ENCODE measurements at places on chromosomes 2 and 18.

DNA sequence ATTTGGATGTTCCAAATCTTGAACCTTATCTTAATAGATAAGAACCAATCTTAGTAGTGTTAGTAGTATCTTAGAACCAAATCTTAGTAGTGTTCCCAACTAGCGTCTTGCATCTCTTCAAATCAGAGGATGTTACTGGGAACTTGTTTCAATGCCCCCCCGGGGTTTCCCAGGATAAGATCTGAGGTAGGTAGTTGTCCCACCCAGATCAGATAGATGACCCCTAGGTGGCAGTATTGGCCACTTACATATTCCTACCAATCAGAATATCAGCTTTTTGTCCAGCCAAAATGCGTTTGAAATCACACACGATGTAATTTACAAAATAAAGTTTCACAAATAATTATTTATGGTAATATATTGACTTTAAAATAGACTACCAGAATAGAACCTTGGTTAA is 314.8 kb downstream of the MBD2 start:
- DNase-seq, result peak; percentile 49

DNA sequence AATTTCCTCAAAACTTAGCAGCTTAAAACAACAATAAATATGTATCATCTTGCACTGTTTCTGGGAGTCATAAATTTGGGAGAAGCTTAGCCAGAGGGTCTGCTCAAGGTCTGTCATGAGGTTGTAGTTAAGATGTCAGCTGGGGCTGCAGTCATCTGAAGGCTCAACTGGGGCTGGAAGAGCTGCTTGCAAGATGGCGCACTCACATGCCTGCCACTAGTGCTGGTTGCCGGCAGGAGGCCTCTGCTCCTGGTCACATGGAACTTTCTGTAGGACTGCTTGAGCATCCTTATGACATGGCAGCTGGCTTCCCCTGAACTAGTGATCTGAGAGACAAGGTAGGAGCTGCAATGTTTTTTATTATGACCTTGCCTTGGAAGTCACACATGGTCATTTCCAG is 215.5 kb upstream of the HAAO start:
- DNase-seq, result no peak

DNA sequence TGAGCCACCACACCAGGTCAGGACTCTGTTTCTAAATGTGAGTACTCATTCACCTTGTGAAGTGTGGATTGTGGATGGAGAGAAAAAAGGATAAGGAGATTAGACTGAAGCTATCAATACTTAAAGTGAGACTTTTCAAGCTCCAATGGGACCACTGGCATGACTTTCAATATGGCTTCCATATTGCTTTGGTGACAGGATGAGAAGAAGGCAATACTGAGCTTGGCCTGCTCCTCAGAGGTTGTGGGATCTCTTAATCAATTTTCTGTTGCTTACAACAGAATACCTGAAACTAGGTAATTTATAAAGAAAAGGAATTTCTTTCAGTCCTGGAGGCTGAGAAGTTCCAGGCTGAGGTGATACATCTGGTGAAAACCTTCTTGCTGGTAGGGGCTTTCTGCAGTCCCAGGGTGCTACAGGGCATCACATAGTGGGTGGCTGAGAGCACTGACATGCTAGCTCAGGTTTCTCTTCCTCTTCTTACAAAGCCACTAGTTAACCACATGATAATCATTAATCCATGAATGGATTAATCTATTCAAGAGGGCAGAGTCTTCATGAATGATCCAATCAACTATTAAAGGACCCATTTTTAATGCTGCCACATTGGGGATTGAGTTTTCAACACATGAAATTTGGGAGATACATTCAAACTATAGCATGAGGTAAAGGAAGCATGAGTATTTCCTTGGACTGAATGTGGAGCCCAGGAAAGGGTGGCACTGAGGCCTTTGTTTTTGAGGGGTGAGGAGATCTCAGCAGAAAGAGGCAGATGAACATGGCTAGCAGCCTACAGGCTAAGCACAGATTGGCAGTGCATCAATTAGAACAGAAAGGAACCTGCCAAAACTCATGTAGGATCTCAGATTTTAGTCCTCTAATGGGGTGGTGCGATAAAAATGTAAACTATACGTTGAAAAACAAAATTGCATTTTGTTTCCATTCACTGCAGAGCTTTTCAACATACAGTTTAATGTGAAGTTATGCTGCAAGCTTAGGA is 274.5 kb downstream of the PIK3C3 start:
- DNase-seq, result no peak

GRCh38 chr2:75199428-75200011 is at the start of gene TACR1:
TSS of gene TACR1 (minus strand) at chr2:75199520. CDS start at chr2:75198934, 586 bp downstream.
- DNase-seq, result peak; percentile 58
